ENCODE measurements at places on chromosomes 6 and 20.

- DNase-seq: no peak
These were observed 92.6 kb downstream of the COL19A1 start for GRCh38 chr6:69958978-69959377.

- DNase-seq: no peak
These were observed 66.8 kb upstream of the IYD start for GRCh38 chr6:150301846-150302519.

DNA sequence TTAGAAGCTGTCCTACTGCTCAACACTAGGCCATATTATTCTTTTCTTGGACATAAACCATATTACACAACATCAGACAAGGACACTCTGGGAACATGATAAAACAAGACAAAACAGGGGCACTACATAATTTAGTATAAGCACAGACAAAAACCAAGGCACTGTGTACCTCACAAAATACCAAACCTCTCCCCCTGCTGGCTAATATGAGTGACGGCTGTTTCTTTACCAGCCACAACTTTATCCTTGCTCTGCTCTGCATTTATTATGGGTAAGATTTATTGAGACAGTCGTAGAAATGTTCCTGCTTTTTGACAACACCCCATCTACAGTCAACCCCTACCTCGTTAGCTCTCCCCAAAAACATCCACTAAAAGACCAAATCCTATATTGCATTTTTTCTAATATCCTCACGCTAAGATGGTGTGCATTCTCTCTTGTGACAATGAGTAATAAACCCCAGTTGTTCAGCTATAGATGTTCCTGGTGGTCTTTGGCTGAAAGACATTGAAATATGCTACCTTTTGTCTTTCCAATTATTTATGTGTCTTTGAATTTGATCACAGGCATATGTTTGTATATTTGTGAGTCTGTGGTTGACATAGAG is 23.8 kb upstream of the POLR1H start:
- no peak for DNase-seq

GRCh38 chr6:11632231-11632630 is 94.7 kb downstream of the TMEM170B start:
- no peak for DNase-seq

DNA sequence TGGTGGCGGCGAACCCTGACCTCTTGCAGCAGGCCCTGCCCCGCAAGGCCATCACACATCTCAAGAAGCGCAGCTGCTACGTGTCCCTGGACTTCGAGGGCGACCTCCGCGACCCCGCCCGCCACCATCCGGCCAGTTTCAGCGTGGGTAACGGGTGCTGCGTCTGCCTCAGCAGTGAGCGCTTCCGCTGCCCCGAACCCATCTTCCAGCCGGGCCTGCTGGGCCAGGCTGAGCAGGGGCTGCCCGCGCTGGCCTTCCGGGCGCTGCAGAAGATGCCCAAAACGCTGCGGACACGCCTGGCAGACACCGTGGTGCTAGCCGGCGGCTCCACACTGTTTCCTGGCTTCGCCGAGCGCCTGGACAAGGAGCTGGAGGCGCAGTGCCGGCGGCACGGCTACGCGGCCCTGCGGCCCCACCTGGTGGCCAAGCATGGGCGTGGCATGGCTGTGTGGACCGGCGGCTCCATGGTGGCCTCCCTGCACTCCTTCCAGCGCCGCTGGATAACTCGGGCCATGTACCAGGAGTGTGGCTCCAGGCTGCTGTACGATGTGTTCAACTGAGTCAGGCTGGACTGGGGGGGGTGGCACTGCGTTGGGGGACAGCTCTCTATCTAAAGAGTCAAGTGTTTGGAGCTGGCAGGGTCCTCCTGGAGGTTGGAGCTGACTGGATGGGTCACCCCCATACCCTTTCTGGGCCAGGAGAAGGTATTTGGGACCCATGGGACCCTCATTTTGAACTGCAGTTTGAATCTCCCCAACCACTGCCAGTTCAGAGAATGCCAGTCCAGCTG is 1.1 kb downstream of the ACTL10 start:
- peak; percentile 63 for DNase-seq

- no peak for DNase-seq
These were observed 217.6 kb upstream of the HDDC2 start for GRCh38 chr6:125519367-125519766.

GRCh38 chr6:22826961-22827360 is 257.6 kb downstream of the HDGFL1 start:
- DNase-seq: no peak

GRCh38 chr6:8435845-8436168 is 462 bp upstream of the SLC35B3 start:
- no peak for DNase-seq

GRCh38 chr20:31544600-31544999 is 30.4 kb downstream of the HM13 start:
- no peak for DNase-seq

- DNase-seq: no peak
These were observed 119.8 kb upstream of the PHACTR1 start for GRCh38 chr6:12596731-12597130.

- DNase-seq: no peak
These were observed 903 bp downstream of the CNKSR3 start for GRCh38 chr6:154509421-154510143.

GRCh38 chr6:169247991-169248390 is 5.7 kb downstream of the THBS2 start:
- no peak for DNase-seq

- no peak for DNase-seq
These were observed 11.5 kb downstream of the SDC4 start for GRCh38 chr20:45336530-45337366.

DNA sequence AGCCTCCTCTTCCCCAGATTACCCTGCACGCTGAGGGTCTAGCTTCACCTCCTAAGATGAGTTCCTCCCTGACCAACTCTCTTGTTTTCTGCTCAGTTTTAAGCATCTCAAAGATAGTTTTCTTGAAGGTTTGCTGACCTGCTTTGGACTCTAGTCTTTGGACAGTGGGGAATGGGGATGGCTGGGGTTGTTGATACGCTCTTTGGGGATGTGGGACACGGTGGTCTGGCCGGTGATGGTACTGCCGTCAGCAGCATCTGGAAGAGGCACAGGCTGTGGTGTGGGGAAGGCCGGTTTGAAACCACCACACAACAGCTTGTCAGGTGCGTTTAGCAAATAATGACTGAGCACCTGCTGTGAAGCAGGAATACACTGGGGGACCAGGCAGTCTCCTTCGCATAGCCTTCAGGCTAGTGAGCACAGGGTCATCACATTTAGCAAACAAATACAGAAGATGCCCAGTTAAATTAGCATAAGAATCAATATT is 94.1 kb downstream of the TMEM242 start:
- DNase-seq: no peak

GRCh38 chr6:161568885-161569456 is 295.1 kb upstream of the AGPAT4 start:
- DNase-seq: no peak

- no peak for DNase-seq
These were observed at the start of gene VSX1 for GRCh38 chr20:25081730-25082497. TSS of gene VSX1 (minus strand) at chr20:25082141. CDS start at chr20:25082096, 45 bp downstream.

GRCh38 chr20:10902576-10903282 is 228.9 kb upstream of the JAG1 start:
- DNase-seq: no peak

GRCh38 chr6:7765575-7766325 is 39.9 kb downstream of the BMP6 start:
- DNase-seq: no peak

- peak; percentile 57 for DNase-seq
These were observed 11.5 kb downstream of the PMEPA1 start for GRCh38 chr20:57698116-57698866.

- DNase-seq: no peak
These were observed 4.6 kb downstream of the SMIM29 start for GRCh38 chr6:34243901-34244884.

- peak; percentile 43 for DNase-seq
These were observed 56.5 kb downstream of the CD40 start for GRCh38 chr20:46174469-46175126.

DNA sequence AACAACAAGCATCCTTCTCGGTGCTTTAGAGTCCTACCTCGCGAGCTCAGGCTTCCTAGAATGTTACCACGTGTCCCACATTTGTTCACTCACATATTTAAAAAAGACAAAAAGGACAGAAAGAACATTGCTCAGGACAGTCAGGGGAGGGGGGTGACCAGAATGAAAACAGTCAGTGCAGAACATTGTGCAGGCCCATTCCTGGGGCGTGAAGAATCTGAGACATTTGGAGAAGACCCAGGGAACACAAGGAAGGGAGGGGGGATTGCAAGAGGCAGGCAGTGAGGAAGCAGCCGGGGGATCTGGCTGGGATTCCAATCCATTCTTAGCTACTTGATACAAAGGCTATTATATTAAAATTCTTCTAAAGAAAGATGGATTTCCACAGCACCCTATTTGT is 270.4 kb upstream of the CITED2 start:
- no peak for DNase-seq

GRCh38 chr20:64080813-64081623 is 1.1 kb downstream of the OPRL1 start:
- DNase-seq: no peak

- no peak for DNase-seq
These were observed 432.2 kb downstream of the HTR1B start for GRCh38 chr6:77030929-77031674.

DNA sequence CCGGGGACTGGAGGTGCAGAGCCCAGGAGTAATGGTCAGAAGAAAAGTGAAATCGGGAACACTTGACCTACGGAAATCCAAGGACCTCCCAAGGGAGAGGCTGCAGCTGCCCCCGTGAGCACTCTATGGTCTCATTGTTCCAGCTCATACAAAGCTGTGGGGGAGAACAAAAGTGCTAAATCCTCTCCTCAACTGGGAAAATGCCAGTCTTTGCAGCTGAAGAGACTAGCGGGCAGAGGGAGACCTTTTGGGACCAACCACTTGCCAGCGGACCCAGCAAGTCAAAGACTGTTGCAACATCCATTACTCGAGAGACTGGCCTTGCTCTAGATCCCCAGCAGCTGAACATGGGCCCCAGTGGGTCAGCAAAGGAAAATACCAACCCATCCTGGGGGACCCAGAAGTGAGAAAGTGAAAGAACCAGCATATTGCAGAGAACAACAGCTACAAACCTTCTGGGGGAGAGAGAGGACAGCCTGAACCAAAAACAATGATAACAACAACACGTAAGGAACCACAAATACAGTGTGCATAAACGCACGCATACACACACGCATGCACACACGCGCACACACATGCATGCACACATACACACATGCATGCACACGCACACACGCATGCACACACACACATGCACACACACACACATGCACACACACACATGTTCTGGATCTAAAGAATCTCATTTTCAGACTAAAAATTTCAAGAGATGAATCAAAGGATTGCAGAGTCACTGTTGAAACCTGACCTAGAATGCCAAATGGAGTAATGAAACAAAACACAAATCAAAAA is 24.7 kb upstream of the ELMO2 start:
- DNase-seq: no peak
